ENCODE measurements at places on chromosomes 2 and 18.

DNA sequence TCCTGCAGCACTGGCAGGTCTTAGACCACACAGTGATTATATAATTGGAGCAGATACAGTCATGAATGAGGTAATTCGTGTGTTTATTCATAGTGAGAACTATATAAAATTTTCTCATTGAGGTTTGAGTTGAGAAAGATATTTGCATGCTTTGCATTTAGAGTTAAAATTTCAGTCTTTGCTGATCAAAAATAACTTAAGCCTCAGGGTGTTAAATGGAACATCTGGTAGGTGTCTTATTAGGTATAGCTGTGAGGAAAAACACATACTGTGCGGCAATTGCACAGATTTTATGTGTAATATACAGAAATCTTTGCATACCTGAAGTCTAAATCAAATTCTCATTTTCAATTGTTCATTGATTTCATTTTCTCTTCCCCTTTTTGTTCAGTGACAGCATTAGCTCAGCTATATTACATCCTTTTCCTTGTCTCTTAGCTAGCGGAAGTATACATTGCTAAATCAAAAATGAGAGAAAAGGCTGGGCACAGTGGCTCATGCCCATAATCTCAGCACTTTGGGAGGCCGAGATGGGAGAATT, 21.2 kb downstream of the GORASP2 start:
- no peak overlapping the region for H3K4me3 ChIP-seq
- peaks cover 5% of the 10 kb centered on the region for H3K4me1 ChIP-seq
- H3K27me3 ChIP-seq, result no peaks in the 10 kb centered on the region
- peaks cover 51% of the 10 kb centered on the region for H3K36me3 ChIP-seq
- H3K27ac ChIP-seq, result no peak overlapping the region
- no peak for DNase-seq

- no peaks in the 10 kb centered on the region for H3K36me3 ChIP-seq
- no peak overlapping the region for H3K27ac ChIP-seq
- no peaks in the 10 kb centered on the region for H3K4me1 ChIP-seq
- H3K27me3 ChIP-seq, result no peaks in the 10 kb centered on the region
- H3K4me3 ChIP-seq, result no peak overlapping the region
Observed at GRCh38 chr2:236762628-236763027, 193.0 kb downstream of the ACKR3 start.

GRCh38 chr18:45071956-45072355, 391.3 kb downstream of the SETBP1 start:
- no peaks in the 10 kb centered on the region for H3K4me1 ChIP-seq
- H3K4me3 ChIP-seq, result no peak overlapping the region
- H3K27me3 ChIP-seq, result no peaks in the 10 kb centered on the region
- H3K36me3 ChIP-seq, result no peaks in the 10 kb centered on the region
- no peak for DNase-seq

- H3K27ac ChIP-seq, result no peak overlapping the region
- no peak for DNase-seq
- H3K36me3 ChIP-seq, result no peaks in the 10 kb centered on the region
- H3K4me3 ChIP-seq, result no peak overlapping the region
- H3K4me1 ChIP-seq, result no peaks in the 10 kb centered on the region
Observed at GRCh38 chr18:41326311-41326710, 628.7 kb upstream of the PIK3C3 start.

DNA sequence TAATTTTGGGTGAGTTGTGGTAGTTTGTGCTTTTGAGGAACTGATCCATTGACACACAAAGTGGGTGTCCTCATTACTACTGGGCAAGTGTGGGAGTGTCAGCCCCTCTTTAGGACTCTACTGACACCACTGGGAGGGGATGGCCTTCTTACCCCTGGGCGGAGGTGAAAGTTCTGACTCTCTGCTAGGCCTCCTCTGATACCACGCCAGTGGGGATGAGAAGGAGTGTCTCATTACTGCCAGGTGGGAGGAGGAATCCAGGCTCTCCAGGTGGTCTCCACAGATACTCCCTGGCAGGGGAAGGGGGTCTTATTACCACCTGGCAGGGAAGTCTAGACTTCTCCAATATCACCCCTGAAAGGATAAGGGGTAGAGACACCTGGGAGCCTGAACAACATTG, 9.1 kb downstream of the LCLAT1 start:
- H3K27ac ChIP-seq, result no peak overlapping the region
- peaks cover 8% of the 10 kb centered on the region for H3K4me1 ChIP-seq
- no peaks in the 10 kb centered on the region for H3K36me3 ChIP-seq
- H3K4me3 ChIP-seq, result no peak overlapping the region
- no peak for DNase-seq

- no peak overlapping the region for H3K4me3 ChIP-seq
- no peak overlapping the region for H3K27ac ChIP-seq
- no peaks in the 10 kb centered on the region for H3K27me3 ChIP-seq
- DNase-seq, result no peak
- no peaks in the 10 kb centered on the region for H3K4me1 ChIP-seq
- no peaks in the 10 kb centered on the region for H3K36me3 ChIP-seq
Observed at GRCh38 chr2:78780256-78780655, 245.2 kb upstream of the REG3G start.

- H3K27me3 ChIP-seq, result no peaks in the 10 kb centered on the region
- no peak for DNase-seq
- no peak overlapping the region for H3K4me3 ChIP-seq
- H3K27ac ChIP-seq, result no peak overlapping the region
- H3K4me1 ChIP-seq, result no peaks in the 10 kb centered on the region
Observed at GRCh38 chr2:189268763-189269162, 89.2 kb upstream of the COL5A2 start.

- no peak overlapping the region for H3K4me3 ChIP-seq
- DNase-seq, result no peak
- no peaks in the 10 kb centered on the region for H3K36me3 ChIP-seq
- H3K27ac ChIP-seq, result no peak overlapping the region
- H3K4me1 ChIP-seq, result peaks cover 31% of the 10 kb centered on the region
- H3K27me3 ChIP-seq, result no peaks in the 10 kb centered on the region
Observed at GRCh38 chr2:43054367-43054766, 172.0 kb downstream of the ZFP36L2 start.

- H3K36me3 ChIP-seq, result no peaks in the 10 kb centered on the region
- no peaks in the 10 kb centered on the region for H3K4me1 ChIP-seq
- no peak overlapping the region for H3K27ac ChIP-seq
- no peak overlapping the region for H3K4me3 ChIP-seq
- DNase-seq, result no peak
Observed at GRCh38 chr18:77857678-77858655, 608.3 kb downstream of the GALR1 start.

- H3K27ac ChIP-seq, result no peak overlapping the region
- H3K36me3 ChIP-seq, result no peaks in the 10 kb centered on the region
- H3K4me3 ChIP-seq, result no peak overlapping the region
- no peaks in the 10 kb centered on the region for H3K4me1 ChIP-seq
Observed at GRCh38 chr2:182980115-182980514, 58.1 kb downstream of the NCKAP1 start.

- H3K27ac ChIP-seq, result no peak overlapping the region
- H3K36me3 ChIP-seq, result no peaks in the 10 kb centered on the region
- peak; percentile 54 for DNase-seq
- H3K4me1 ChIP-seq, result no peaks in the 10 kb centered on the region
Observed at GRCh38 chr2:44392338-44392943, 30.7 kb downstream of the CAMKMT start.

DNA sequence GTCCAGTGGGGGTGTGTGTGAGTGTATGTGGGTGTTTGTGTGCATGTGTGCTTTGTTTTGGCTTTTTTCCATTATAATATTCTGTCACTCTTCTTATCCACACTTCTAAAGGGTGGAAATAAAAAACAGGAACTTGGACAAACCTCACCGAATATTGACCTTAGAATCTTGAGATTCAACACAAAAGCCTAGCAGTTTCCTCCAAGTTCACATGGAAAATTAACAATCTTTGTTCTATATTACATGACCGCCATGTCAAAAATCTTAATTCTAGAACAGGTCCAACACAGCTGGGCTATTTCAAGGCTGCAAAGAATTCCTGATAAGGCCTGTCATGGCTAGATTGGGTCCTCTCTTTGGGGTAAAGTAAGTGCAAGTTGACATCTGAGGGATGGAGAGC, 169.3 kb upstream of the OSR1 start:
- no peaks in the 10 kb centered on the region for H3K36me3 ChIP-seq
- peaks cover 4% of the 10 kb centered on the region for H3K27me3 ChIP-seq
- H3K27ac ChIP-seq, result no peak overlapping the region

- no peaks in the 10 kb centered on the region for H3K27me3 ChIP-seq
- H3K36me3 ChIP-seq, result no peaks in the 10 kb centered on the region
- peak overlapping the region; percentile 94 for H3K27ac ChIP-seq
- H3K4me1 ChIP-seq, result peaks cover 44% of the 10 kb centered on the region
- peak; percentile 48 for DNase-seq
Observed at GRCh38 chr2:19899985-19900930, 1.5 kb downstream of the TTC32 start.

DNA sequence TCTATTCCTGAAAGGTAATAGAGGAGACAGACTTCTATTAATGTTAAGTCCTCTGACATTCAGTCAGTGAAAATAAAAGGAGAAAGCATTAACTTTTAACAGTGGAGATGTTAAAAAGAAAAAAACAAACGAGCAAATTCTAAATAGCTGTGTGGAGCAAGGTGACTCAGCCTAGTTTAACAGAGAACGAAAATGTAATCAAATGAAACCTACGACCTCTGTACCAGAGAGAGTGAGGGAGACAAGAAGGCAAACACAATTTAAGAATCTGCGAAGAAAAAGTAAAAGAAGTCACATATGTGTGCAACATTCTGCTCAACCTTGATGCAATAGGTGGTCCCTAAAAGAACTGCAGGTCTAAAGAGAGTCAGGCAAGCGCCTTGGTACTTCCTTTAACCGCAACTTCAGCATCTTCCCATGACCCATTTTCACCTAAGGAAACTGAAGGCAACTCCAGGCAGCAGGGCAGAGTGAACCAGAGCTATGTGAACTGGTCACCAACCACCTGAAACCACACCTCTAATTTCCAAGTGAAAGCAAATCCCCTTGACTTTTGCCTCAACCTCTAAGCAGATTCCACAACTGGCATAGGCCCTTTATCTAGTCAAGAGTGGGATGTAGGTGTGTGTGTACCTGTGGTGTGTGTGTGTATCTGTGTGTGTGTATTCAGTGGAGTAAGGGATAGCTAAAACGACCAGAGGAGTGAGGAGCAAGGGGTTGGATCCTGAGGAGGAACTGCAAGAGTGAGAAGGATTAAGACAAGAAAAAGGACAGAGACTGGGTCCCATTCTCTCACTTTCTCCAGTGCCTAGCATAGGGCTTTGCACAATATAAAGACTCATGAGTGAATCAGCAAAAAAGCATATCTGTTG, 43.0 kb downstream of the FIGN start:
- DNase-seq, result no peak
- no peaks in the 10 kb centered on the region for H3K27me3 ChIP-seq
- H3K4me3 ChIP-seq, result no peak overlapping the region
- no peaks in the 10 kb centered on the region for H3K36me3 ChIP-seq
- H3K4me1 ChIP-seq, result no peaks in the 10 kb centered on the region
- H3K27ac ChIP-seq, result no peak overlapping the region

DNA sequence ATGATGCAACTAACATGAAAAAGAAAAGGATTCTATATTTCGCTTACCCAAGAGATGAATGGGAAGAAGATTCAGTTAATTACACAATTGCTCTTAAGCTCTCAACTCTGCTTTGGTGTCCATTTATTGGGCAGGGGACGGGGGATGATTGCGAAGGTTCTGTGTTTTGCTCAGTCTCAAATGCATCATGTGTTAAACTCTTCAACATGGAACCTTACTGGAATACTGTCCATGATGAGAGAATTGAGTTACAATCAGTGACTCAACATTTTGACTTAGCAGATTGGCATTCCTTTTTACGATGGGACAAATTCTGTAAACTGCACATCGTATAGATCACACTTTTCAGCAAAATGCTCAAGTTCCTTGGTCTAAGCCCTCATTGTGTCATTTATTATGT, 135.6 kb downstream of the RBMS1 start:
- peaks cover 24% of the 10 kb centered on the region for H3K4me1 ChIP-seq
- no peak for DNase-seq
- no peaks in the 10 kb centered on the region for H3K27me3 ChIP-seq
- no peak overlapping the region for H3K4me3 ChIP-seq
- no peaks in the 10 kb centered on the region for H3K36me3 ChIP-seq

DNA sequence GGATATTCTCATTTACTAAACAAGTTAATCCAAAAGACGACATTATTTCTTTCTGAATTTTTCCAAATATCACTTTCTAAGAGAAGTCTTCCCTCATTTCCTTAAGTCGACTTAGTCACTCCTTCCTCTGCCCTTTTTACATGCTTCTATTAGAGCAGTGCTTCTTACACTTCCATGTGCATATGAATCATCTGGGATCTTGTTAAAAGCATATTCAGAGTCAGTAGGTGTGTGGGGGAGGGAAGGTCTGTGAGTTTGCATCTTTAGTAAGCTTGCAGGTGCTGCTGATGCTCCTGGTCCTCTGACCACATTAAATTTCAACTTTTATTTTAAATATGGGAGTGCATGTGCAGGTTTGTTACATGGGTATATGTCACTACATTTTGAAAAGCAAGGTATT, 582.6 kb downstream of the NRXN1 start:
- DNase-seq, result no peak
- H3K36me3 ChIP-seq, result no peaks in the 10 kb centered on the region
- no peak overlapping the region for H3K4me3 ChIP-seq
- H3K4me1 ChIP-seq, result no peaks in the 10 kb centered on the region
- H3K27me3 ChIP-seq, result no peaks in the 10 kb centered on the region
- no peak overlapping the region for H3K27ac ChIP-seq

DNA sequence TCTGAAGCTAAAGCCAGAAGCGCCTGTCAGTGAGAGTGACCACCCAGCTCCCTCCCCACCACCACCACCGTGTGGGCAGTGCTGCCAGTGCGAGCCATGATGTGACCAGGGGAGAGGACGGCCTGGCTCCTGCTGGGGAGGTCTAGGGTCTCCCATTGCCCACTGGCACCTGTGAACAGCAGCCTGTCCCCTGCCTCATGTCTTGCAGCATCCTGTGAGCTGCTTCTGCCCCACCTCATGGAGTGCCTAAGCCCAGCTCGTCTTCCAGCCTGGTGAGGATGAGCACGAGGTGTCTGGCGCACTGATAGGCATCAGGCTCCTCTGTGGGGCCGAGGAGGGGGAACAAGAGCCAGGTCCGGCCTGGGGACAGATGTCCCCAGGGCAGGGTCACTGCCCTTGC, 61.4 kb downstream of the FAM168B start:
- no peaks in the 10 kb centered on the region for H3K36me3 ChIP-seq
- H3K27me3 ChIP-seq, result peaks cover 11% of the 10 kb centered on the region
- H3K4me3 ChIP-seq, result no peak overlapping the region
- H3K27ac ChIP-seq, result no peak overlapping the region
- H3K4me1 ChIP-seq, result peaks cover 10% of the 10 kb centered on the region
- DNase-seq, result no peak

DNA sequence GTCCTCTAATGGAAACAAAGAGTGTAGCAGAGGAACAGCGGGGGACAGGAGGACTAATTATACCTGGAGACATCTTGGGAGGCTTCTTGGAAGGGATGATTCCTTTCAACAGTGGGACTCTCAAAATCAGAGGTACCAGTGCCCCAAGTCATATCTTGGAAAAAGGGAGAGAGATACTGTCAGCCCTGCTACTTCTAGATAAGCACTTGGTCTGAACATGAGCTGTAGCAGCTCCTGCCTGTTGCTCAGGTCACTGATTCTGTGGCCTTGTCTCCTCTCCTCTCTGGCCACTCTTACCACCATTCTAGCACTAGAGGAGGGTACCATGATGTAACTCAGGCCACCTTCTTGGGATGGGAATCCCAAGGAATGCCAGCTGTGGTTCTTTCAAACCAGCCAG, 54.5 kb downstream of the MFSD6 start:
- no peaks in the 10 kb centered on the region for H3K27me3 ChIP-seq
- H3K36me3 ChIP-seq, result peaks cover 4% of the 10 kb centered on the region
- DNase-seq, result no peak
- no peak overlapping the region for H3K4me3 ChIP-seq
- H3K27ac ChIP-seq, result no peak overlapping the region
- H3K4me1 ChIP-seq, result peaks cover 65% of the 10 kb centered on the region

- no peak for DNase-seq
- no peaks in the 10 kb centered on the region for H3K36me3 ChIP-seq
- no peaks in the 10 kb centered on the region for H3K4me1 ChIP-seq
- H3K27me3 ChIP-seq, result no peaks in the 10 kb centered on the region
- H3K27ac ChIP-seq, result no peak overlapping the region
Observed at GRCh38 chr2:206241736-206242135, 32.7 kb upstream of the ZDBF2 start.
